ENCODE measurements at places on chromosomes 11 and 22.

DNA sequence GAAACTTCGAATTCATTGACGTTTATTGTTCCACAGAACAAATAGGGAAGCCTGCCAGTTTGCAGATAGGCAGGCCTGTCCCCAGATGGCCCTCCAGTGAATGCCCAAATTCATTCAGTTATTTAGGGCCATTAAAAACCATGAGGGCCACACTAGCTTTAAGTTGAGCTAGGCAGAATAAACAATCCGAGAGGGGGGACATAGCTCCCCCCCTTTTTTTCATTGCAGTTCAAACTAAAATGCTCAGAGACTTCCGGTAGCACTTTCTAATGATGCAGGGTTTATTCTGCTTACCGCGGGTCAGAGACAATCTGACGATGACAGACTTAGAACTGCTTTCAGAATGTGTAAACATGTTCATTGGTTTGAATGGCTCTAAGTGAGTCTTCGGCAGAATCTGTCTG is 72.0 kb downstream of the ZBTB16 start:
- DNase-seq: no peak

DNA sequence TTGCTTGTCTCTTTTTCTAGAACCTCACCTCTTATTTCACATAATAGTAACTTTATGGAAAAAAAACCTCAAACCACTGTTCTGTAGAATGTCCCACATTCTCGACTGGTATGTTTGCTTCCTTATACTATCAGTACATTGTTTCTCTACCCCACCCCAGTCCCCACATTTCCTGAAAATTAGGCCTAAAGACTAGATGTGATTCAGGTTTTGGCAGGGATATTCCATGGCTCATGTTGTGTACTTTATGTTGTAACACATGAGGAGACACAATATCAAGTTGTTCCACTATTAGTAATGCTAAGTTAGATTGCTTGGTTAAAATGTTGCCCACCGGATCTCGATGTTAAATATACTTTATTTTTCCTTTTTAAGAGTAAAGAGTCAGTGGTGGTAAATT is 34.7 kb downstream of the DDIAS start:
- DNase-seq: no peak

DNA sequence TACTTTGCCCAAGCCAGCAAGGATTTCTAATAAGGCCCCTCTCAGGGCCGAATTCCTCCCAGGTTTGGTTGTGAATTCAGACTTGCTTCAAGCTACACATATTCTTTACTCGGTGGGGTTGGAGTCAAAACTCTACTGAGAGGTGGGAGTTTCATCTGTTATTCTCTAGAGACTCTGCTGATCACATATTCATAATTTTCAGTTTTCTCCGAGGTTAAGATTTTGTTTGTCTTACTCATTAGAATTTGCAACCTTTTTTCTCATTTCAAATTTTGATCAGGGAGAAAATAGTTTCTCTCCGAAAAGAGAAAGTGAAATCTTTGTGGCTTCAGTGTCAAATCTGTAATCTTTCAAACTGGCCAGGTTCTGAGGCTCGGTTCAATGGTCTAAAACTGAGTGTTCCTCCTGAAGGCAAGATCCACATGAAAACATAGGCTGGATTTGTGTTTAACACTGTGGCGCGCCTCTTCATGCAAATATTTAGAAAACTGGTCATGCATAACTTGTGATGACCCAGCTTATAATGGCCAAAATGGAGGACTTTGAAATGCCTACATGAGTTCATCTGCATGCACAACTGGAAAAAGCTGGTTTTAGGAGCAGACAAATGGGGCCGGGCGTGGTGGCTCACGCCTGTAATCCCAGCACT is 21.5 kb upstream of the GSTP1 start:
- no peak for DNase-seq

DNA sequence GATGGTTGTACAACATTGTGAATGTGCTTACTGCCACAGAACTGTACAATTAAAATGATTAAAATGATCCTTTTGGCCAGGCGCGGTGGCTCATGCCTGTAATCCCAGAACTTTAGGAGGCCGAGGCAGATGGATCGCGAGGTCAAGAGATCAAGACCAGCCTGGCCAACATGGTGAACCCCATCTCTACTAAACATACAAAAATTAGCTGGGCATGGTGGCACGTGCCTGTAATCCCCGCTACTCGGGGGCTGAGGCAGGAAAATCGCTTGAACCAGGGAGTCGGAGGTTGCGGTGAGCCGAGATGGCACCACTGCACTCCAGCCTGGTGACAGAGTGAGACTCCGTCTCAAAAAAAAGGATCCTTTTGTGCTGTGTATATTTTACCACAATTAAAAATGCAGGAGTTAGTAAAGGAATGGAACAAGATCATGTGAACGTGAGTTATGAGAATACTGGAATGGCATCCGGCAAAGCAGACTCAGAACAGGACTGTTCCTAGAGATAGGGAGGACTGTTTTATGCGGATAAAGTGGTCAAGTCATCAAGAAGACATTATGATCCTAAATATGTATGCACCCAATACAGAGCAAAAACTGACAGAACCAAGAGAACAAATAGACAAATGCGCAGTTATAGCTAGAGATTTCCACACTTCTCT is 58.0 kb upstream of the CLDN5 start:
- DNase-seq: no peak

- peak; percentile 16 for DNase-seq
Measured at GRCh38 chr22:29073618-29074275, 912 bp downstream of the KREMEN1 start.

- no peak for DNase-seq
Measured at GRCh38 chr11:118175993-118176777, at the start of gene SCN2B. SCN2B (minus strand) TSS chr11:118176639; CDS start chr11:118176431, 208 bp downstream.

All from amygdala (tissue), 56 donors.